ENCODE measurements at places on chromosomes 13 and 19. TPM values are rescaled to one million over a fixed set of nuclear protein-coding genes. Genes with fewer than 3 reads are reported as not detected.

ZNF792 gene
- total RNA-seq = 18.9 TPM

MCEMP1 gene
- not detected for total RNA-seq

ZNF99 gene
- total RNA-seq = not detected

TEX101 gene
- total RNA-seq = not detected

ZNF726 gene
- 8.7 TPM for total RNA-seq

IL27RA gene
- 55.5 TPM for total RNA-seq

SIGLEC8 gene
- not detected for total RNA-seq

CYP4F2 gene
- not detected for total RNA-seq
